ENCODE measurements at places on chromosomes 1 and 21.

- DNase-seq: peak; percentile 61
These were observed 124.0 kb downstream of the DMRTB1 start for GRCh38 chr1:53583021-53583867.

GRCh38 chr1:84939151-84939550, 46.1 kb upstream of the LPAR3 start:
- no peak for DNase-seq

DNA sequence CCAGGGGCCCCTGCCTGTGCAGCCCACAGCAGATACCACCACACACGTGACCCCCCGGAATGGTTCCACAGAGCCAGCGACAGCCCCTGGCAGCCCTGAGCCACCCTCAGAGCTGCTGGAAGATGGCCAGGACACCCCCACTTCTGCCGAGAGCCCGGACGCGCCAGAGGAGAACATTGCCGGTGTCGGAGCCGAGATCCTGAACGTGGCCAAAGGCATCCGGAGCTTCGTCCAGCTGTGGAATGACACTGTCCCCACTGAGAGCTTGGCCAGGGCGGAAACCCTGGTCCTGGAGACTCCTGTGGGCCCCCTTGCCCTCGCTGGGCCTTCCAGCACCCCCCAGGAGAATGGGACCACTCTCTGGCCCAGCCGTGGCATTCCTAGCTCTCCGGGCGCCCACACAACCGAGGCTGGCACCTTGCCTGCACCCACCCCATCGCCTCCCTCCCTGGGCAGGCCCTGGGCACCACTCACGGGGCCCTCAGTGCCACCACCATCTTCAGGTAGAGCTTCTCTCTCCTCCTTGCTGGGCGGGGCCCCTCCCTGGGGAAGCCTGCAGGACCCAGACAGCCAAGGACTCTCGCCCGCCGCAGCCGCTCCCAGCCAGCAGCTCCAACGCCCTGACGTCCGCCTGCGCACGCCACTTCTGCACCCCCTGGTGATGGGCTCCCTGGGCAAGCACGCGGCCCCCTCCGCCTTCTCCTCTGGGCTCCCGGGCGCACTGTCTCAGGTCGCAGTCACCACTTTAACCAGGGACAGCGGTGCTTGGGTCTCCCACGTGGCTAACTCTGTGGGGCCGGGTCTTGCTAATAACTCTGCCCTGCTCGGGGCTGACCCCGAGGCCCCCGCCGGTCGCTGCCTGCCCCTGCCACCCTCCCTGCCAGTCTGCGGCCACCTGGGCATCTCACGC, 51.0 kb downstream of the COL18A1 start:
- DNase-seq: peak; percentile 30

GRCh38 chr1:206721454-206721853, 36.7 kb downstream of the MAPKAPK2 start:
- DNase-seq: no peak

GRCh38 chr21:36047139-36047538, 13.2 kb downstream of the SETD4 start:
- DNase-seq: no peak

- no peak for DNase-seq
These were observed 19.5 kb downstream of the RCAN1 start for GRCh38 chr21:34595457-34595856.

GRCh38 chr1:53499257-53500203, 40.3 kb downstream of the DMRTB1 start:
- no peak for DNase-seq

DNA sequence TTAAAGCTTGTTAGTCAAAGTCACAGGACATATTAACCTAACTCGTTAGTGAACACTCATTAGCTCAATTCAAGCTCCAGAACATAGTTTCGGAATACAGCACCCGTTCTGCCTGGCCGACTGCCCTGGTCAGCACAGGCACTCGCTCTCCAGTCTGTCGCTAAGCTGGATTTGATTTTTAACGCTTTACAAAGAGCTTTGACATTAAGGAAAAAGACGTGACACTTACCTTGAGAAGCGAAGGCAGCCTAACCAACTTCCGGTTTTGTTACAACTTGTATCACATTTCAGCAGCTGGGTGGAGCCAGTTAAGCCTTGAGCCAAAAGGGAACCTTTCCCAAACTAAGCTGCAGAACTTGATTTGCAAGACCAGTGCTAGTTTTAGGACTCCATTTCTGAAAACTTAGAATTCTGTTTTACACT, at the start of gene FRRS1:
Gene FRRS1, minus strand, starts transcription at position 258 of the 423 bp plus-strand sequence. CDS start 17,867 bp downstream, outside the sequence.
- DNase-seq: peak; percentile 68

GRCh38 chr1:201022820-201023516, 546 bp downstream of the KIF21B start:
- no peak for DNase-seq

- DNase-seq: peak; percentile 64
These were observed 75.7 kb downstream of the GALNT2 start for GRCh38 chr1:230142608-230143210.

DNA sequence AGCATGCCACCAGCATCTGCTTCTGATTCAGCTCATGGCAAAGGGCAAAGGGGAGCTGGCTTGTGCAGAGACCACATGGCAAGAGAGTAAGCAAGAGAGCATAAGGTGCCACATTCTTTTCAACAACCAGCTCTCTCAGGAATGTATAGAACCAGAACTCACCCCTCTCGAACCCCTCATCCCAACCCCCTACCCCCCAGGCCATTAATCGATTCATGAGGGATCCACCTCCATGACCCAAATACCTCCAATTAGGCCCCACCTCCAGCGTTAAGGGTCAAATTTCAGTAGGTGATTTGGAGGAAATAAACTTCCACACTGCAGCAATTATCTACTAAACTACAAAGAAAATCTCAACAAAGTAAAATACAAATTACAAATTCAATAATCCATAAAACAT, 32.2 kb upstream of the LRRC7 start:
- no peak for DNase-seq

DNA sequence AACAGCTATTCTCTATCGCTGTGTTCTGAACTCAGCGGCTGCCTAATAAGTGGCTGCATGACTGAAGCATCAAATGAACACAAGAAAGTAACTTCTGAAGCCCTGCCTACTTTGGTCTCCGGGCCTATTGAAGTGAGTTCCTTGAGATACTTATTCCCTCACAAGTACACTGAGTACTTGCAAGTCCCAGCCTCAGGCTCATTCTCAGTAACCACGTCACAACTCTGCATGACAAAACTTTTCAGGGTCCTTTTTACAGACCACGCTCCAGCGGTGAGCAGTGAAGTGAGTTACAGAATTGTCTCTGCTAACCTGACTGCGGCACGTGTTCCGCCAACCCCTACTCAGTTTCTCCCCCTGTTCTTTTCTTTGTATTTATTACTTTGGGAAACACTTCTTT, 1342.7 kb upstream of the ADGRL4 start:
- no peak for DNase-seq

- DNase-seq: no peak
These were observed 103.9 kb downstream of the PTPN14 start for GRCh38 chr1:214447557-214447871.

GRCh38 chr1:112316254-112316913, 79.6 kb upstream of the CTTNBP2NL start:
- DNase-seq: no peak

- no peak for DNase-seq
These were observed 85.1 kb upstream of the CHRM3 start for GRCh38 chr1:239301251-239301650.

GRCh38 chr1:204650911-204651570, 34.5 kb downstream of the LRRN2 start:
- DNase-seq: no peak

- no peak for DNase-seq
These were observed 567.6 kb downstream of the MRPL39 start for GRCh38 chr21:25039461-25040380.

DNA sequence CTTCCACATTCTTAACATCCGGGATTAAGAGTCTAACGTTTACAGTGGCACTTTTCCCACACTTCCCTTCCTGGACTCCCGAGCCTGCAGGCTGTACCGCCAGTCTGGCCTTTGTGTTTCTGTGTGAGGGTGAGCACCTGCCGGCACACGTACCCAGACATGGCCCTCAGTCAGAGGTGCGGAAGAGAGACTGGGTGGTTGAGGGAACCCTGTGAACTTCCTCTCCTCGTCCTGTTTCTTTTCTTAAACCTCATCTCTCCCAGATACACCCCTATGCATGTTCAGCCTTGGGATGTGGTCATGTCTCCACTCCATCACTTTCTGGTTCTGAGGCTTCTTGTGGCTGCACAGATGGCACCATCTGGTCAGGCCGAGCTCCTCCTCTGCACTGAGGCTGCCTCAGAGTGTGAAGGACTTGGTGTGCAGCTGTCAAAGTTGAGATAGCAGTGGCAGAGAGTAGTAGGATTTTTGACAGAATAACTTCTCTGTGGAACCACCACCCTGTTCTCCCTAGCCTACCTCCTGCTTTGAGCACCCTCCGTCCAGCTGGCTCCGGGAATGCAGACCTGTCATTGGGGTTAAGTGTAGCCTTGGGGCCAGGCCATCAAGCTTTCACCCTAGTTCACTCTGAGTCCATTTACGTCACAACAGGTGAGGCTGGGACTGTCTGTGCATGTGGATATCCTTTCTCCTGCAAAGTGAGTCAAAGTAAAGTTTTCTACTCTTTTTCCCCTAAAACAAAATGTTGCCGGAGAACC, 31.4 kb downstream of the VASH2 start:
- DNase-seq: peak; percentile 47

GRCh38 chr1:18946550-18947381, 9.7 kb downstream of the IFFO2 start:
- no peak for DNase-seq

- no peak for DNase-seq
These were observed 9.1 kb downstream of the MRAP start for GRCh38 chr21:32307706-32308105.

- no peak for DNase-seq
These were observed 42.1 kb upstream of the NEGR1 start for GRCh38 chr1:72324451-72324850.

DNA sequence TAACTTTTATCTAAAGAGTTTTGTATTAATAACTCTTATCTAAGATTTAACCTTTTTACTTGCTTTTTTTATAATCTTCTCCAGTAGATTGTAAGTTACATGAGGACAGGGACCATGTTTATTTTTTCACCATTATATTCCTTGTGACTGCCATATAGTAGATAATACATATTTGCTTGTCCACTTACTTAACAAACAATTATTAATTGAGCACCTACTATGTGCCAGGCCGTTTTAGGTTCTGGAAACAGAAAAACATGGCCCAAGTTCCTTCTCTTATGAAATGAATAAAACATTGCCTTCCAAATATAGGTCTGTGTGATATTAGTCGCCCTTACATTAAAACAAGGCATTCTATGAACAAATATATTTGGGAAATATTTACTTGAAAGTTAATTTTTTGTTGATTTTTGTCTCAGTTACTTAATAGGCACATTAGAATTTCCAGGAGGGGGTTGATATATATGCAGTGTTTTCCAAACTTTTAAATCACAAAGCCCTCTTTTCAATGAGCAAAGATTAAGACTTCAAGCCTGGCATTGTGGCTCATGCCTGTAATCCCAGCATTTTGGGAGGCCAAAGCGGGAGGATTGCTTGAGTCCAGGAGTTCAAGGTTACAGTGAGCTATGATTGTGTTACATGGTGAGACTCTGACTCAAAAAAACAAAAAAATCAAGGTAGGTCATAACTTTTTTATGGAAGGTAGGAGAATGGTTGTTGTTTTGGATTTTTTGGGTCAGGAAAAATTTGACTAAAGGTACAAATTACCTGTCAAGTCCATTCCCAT, 22.7 kb downstream of the CDKN2C start:
- no peak for DNase-seq

- DNase-seq: no peak
These were observed 829 bp downstream of the ALX3 start for GRCh38 chr1:110069404-110070281.

DNA sequence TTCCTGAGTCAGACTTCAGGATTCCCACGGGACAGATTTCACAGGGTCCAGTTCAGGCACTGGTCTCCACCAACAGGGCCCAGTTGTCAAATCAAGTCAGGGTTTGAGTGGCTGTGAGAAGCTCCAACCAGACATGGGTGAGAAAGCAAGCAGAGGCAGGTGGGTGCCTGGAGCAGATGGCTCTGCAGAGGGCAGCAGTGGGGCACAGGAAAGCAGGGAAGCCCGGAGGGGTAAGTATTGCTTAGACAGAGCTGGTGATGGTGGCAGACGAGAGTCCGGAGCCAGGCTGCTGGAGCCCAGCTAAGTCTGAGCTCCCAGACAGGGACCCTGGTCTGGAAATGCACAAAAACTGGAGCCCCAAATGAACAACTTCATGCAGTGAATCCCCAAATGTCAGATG, 40.4 kb downstream of the RIMS3 start:
- no peak for DNase-seq

GRCh38 chr1:143665606-143666005, 306.2 kb downstream of the FAM72C start:
- DNase-seq: no peak

- DNase-seq: no peak
These were observed 3.0 kb downstream of the ANKRD45 start for GRCh38 chr1:173666646-173667045.

GRCh38 chr1:208071435-208072031, 160.6 kb upstream of the CD34 start:
- DNase-seq: no peak

- peak; percentile 84 for DNase-seq
These were observed 490 bp downstream of the SERINC2 start for GRCh38 chr1:31413405-31414001.

- no peak for DNase-seq
These were observed 25.2 kb upstream of the RCAN1 start for GRCh38 chr21:34639882-34640788.

Data from right hindlimb (tissue), 1 donor.